CD4-positive, alpha-beta T cell treated with Interleukin-6 at 100 ng/mL for 8 hours (primary cell): ENCODE measurements at places on chromosomes 5 and 9.

- no peak for DNase-seq
Measured at GRCh38 chr9:122172131-122172530, 12.4 kb downstream of the MORN5 start.

- no peak for DNase-seq
Measured at GRCh38 chr5:53110156-53110555, 599 bp upstream of the MOCS2 start.

- no peak for DNase-seq
Measured at GRCh38 chr5:123091298-123092222, 2.5 kb downstream of the PRDM6 start.

DNA sequence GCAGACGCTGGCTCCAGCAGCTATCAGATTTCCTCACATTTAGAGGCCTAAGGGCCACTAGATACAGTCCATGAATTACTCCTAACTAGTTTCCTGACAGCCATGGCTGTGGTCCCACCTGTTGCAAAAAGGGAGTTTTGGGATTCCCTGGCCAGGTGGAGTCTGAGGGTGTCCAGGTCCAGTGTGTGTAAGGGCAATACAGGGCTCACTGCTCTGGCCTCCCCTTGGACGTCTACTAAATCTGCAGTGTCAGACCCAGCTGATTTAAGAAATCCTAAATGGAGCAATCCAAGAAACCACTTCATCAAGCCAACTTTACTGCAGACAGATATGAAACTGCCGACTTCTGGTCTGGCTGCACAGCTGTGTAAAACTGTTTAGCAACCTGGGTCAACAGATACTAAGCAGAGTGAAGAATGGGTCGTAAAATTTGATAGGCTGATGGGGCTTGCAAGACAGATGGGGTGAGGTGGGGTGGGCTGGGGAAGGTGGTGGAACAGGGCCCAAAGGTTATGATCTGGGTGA, 116.4 kb downstream of the GADD45G start:
- no peak for DNase-seq

- DNase-seq = no peak
Measured at GRCh38 chr9:3447143-3447542, 78.7 kb downstream of the RFX3 start.
